Heart right ventricle (tissue), 16 donors: ENCODE measurements at places on chromosomes 1 and 21. TPM values are rescaled to one million over a fixed set of nuclear protein-coding genes. Genes with fewer than 3 reads are reported as not detected.

KLF17 gene
- not detected for total RNA-seq

FAM20B gene
- 53.3 TPM for total RNA-seq

INTS11 gene
- total RNA-seq, result 44.7 TPM

OR2T29 gene
- not detected for total RNA-seq

- DNase-seq, result no peak
Observed at GRCh38 chr1:53088616-53089300, 26.7 kb downstream of the PODN start.

- DNase-seq, result no peak
Observed at GRCh38 chr1:62318320-62318755, 896 bp downstream of the KANK4 start.

DNA sequence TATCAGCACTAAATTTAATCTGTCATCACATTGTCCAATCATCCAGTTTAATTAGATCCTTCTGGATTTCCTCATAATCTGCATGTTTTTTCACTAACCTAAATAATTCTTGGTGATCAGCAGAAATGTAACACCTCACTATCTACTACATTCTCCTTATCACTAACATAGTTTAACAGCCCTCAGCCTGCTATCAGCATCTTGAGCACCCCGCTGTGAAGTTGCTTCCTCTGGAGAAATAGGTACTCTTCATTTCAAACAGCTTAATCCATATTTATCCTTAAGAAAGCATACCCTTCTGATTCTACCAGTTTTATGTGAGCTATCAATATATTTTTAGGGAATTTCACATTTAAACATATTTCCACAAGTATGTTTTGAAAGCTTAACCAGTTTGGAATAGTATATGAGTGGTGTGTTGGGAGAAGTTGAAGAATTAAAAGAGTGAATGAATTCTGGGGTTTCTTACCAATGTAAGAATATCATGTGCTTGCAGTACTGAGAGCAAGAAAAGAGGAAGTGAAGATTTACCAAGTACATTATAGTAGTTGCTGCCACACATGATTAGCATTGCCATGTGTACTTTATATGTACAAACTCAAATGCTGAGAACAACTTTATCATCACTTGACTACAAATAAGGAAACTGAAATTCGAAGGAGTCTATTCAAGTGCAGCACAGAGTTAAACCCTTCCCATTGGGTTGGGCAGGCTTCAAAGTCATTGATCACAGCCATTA is 771.1 kb upstream of the ADGRL4 start:
- DNase-seq, result no peak
